ENCODE measurements at places on chromosomes 1 and 21.

DNA sequence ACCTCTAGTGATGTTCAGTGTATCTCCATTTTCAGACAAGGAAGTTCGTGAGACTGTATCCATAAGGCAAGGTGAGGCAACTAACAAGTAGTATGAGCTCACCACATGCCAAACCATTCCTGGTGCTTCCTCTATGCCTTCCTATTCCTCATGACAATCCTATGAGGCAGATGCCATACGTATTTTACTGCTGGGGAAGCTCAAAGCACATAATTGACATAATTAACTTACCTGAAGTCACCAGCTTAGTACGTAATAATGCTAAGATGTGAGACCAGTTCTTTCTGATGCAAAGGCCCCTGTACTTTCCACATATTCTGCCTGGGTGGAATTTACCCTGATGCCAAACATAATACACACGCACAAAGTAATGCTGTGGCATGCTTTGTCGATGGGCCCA, 83.6 kb upstream of the NFIA start:
- no peak for DNase-seq

DNA sequence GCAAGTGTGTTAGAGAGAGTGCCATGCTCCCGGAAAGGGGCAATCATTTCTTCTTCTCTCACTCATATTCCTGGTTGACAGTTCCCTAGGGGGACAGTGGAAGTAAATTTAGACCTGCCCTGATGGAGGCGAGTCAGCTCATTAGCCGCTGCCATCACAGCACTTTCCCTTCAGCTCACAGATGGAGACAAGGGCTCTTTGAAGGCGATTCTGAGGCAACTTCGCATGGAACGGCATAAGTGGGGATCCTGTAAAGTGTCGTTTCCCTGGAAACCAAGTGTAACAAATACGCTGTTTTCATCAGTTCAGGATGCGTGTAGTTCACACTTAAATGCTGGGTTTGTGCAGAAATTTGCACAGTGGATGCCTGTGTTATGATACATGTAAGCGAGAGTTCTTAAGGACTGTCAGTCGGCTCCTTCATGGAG, 114.5 kb upstream of the TMPRSS15 start:
- no peak for DNase-seq

GRCh38 chr1:167683226-167683625, 38.6 kb upstream of the MPZL1 start:
- no peak for DNase-seq

- DNase-seq = no peak
Observed at GRCh38 chr1:31593136-31593665, 16.9 kb downstream of the TINAGL1 start.
